NCI-H524 (cell line): ENCODE measurements at places on chromosomes 2 and 18.

GRCh38 chr2:175624211-175624761, 377.8 kb downstream of the LNPK start:
- DNase-seq = peak; percentile 6

GRCh38 chr2:168652997-168653921, 149.2 kb upstream of the NOSTRIN start:
- DNase-seq = no peak

- no peak for DNase-seq
Measured at GRCh38 chr2:3398857-3399256, 19.4 kb downstream of the TRAPPC12 start.

- no peak for DNase-seq
Measured at GRCh38 chr18:79697976-79698375, 18.4 kb downstream of the CTDP1 start.

- DNase-seq = no peak
Measured at GRCh38 chr2:128345436-128346165, 26.9 kb upstream of the HS6ST1 start.

GRCh38 chr2:219511547-219512325, 2.5 kb upstream of the ASIC4 start:
- peak; percentile 86 for DNase-seq

- no peak for DNase-seq
Measured at GRCh38 chr2:201909348-201909747, 103.0 kb downstream of the CDK15 start.

DNA sequence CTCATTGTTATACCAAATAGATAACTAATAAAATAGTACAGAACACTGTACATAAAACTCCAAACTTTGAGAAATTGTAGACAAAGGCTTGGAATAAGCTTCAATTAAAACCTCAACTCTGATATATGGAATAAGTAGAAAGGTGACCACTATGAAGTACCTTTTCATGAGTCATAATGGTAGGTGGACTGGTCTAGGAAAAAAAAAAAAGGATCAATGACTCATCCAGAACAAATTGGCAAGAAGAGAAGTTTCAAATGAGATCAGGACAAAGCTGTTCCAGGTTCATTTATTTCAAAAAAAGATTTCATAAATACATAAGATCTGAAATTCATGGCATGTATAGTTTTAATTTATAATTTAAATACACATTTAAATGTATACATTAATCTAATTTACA, 769.7 kb downstream of the SUCLG1 start:
- no peak for DNase-seq

- DNase-seq = no peak
Measured at GRCh38 chr2:62200291-62200841, 4.5 kb downstream of the B3GNT2 start.

- DNase-seq = no peak
Measured at GRCh38 chr2:211833582-211834279, 704.9 kb downstream of the ERBB4 start.

- peak; percentile 17 for DNase-seq
Measured at GRCh38 chr2:28821295-28821958, 10.8 kb downstream of the SPDYA start.

DNA sequence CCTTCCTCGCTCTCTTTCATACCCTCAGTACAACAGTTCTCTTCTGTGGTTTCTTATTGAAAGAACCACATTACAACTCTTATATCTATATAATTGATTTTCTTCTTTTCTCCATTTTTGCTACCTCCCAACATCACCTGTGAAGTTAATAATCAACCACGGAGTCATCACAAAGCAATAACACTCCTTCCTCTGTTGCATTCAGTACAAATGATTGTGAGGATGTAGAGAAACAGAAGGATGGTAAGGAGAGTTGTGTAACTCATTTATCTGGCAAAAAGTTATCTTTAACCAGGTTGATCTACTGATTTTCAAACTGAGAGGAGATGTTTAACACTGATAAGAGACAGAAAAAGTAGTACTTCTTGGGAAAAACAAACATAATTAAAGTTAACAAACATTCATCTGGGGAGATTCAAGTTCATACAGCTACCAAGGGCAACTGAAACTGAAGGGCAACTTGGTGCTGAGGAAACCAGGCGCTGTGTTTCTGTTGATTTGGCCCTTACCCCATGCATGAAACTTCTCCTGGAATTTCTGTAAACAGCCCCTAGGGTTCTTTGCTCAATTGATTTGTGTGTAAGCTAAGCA, 14.2 kb downstream of the IDH1 start:
- DNase-seq = no peak

- DNase-seq = no peak
Measured at GRCh38 chr2:219687882-219688559, 60.6 kb downstream of the SLC4A3 start.

GRCh38 chr2:132896073-132896472, 226.1 kb upstream of the LYPD1 start:
- no peak for DNase-seq

GRCh38 chr2:147760984-147761383, 83.8 kb upstream of the ACVR2A start:
- no peak for DNase-seq

DNA sequence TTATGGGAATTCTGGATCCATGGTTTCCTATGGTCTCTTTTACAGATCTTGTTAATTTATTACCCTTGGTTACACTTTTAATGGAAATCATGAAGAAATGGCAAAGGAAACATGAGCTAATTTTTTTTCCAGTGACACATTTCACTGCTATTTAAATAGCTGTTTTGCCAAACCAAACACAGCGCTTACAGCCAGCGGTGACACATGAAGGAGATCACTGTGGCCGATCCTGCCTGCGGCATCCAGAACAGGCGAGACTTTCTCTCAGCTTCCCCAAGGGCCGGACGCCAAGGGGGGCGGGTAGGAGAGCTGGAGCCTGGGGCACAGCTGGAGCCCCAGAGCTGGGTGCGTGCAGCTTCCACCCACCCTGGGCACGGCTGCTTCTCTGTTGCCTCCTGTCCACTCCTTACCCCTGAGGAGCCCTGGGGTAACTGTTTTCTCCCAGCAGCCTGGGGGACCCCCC, 81.4 kb upstream of the PKDCC start:
- no peak for DNase-seq

DNA sequence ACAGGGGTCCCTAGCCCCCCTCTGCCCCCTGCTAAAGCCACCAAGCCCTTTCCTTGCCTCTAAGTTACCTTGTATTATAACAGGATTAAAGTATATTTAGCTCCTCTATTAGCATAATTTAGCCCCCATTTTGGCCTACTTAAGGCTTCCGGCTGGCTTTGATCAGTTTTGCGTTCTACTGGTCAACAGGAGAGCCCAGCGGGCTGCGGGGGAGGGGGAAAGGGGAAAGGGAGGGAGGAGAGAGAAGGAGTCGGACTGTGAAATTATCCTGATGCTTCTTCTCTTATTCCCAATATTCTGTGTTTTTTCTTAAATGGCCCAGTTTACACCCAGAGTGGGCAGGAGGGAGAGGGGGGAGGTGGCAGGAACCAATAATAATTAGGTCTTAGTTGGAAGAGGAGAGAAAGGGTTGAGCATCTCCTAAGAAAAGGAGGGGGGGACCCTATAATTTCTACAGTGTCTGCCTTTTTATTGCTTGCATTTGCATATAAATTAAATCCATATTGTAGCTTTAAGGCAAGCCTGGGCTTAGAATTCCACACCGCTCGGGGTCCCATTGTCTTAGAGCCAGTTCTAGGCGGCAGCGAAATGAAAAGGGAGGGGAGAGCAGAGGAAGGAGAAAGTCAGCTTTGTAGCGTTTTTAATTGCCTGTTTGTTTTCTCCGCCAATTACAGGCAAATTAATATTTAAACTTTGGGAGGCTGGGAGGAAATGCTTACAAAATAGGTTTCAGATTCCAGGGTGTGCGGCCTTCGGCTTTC, 39.6 kb downstream of the EN1 start:
- no peak for DNase-seq

- DNase-seq = no peak
Measured at GRCh38 chr2:238869293-238870124, 21.6 kb downstream of the TWIST2 start.

DNA sequence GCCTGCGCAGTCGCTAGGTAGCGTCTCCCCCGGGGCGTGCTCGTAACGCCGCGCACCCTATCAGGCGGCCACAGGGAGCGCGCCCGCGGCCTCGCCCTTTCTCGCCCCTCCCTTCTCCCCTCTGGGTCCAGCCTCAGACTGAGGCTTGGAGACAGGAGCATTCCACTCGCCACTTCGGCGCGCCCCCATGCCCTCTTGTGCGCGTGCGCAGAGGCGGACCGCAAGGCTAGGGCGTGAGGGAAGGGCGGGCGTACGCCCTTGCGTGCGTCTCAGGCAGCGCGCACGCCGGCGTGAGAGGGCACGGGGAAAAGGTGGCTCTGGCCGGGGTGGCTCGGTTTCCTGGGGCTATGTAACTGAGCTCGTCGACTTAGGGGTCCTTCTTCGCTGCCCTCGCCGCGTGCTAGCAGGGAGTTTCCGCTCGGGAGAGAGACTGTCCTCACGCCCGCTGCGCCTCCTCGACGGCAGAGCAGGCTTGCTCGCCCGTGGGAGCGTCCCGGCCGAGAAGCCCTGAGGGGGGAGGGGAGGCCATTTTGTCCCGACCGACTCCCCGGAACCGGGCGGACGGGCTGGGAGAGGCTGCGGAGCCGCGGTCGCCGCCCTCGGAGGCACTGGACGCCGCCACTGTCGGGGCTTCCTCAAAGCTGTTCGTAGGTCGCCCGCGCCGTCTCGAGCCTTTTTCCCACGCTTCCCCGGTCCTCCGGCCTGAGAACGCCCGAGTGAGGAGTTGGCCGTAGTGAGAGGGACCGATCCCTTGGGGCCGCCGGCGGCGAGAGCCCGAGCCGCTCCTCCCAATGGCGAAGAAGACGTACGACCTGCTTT, at the start of gene RAB10:
Gene RAB10, plus strand, starts transcription at position 267 of the 819 bp plus-strand sequence. Its CDS starts 525 bp downstream, at position 792.
- peak; percentile 100 for DNase-seq

- DNase-seq = no peak
Measured at GRCh38 chr2:27915191-27915590, 24.7 kb downstream of the BABAM2 start.
